ENCODE measurements at places on chromosomes 7 and 10.

DNA sequence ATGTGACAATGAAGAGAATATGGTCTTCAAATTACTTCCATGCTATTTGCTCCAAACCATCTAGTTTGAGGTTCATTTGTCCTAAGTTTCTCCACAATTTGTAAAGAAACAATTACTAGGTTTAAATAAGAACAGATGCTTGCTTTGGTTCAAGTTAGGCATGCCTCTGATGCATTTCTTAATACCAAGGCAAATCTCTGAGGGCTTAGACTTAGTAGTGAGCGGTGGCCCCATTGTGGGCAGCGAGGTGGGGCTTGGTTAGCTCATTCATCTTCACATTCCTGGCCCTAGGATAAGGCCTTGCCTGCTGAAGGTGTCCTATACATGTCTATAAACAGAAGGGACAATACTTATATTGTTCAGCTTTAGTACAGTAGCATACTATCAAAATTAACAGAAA is 52.4 kb upstream of the RHEB start:
- peak; percentile 45 for DNase-seq

- DNase-seq, result no peak
These were observed 265.3 kb upstream of the LRGUK start for GRCh38 chr7:133861876-133862275.

DNA sequence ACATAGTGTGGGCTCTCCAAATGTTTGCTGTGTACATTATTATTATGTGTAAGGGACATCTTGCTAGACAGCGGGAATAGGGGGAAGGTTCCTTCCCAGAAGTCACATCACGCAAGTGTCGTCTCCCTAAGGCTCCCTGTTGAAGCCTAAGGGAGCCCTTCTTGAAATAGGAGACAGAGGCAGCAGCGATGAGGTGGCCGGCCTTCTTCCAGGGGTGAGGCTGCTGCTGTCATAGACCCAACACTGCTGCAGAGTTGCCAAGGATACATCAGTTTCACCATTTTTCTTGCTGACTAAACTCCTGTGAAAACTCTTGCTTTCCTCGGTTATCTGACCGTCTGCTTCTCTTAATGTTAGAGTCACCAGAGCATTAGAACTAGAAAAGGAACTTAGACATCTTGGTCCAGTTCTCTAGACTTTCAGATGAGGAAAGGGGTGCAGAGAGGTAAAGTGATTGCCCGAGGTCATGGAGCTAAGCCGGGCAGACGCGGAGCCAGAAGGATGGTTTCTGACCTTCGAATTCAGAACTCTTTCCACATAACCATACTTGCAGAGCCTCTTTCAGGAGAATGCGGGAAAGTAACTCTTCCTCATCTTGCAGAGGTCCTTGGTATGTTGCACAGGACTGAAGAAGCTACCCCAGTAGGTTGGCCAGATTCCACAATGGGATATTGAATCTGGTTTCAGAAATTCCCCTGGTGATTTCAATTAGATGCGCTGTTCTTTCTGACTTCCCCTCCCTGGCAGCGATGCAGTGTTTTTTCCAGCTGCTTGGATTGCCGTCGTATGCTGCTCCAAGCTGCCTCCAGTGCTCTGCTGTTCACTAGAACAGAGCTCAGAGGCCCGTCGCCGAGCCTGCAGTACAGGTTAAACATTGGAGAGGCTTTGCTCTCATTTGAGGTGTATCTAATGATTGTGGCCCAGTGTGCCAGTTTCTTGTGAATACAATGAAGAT is 217.1 kb downstream of the CAMK1D start:
- DNase-seq, result no peak

DNA sequence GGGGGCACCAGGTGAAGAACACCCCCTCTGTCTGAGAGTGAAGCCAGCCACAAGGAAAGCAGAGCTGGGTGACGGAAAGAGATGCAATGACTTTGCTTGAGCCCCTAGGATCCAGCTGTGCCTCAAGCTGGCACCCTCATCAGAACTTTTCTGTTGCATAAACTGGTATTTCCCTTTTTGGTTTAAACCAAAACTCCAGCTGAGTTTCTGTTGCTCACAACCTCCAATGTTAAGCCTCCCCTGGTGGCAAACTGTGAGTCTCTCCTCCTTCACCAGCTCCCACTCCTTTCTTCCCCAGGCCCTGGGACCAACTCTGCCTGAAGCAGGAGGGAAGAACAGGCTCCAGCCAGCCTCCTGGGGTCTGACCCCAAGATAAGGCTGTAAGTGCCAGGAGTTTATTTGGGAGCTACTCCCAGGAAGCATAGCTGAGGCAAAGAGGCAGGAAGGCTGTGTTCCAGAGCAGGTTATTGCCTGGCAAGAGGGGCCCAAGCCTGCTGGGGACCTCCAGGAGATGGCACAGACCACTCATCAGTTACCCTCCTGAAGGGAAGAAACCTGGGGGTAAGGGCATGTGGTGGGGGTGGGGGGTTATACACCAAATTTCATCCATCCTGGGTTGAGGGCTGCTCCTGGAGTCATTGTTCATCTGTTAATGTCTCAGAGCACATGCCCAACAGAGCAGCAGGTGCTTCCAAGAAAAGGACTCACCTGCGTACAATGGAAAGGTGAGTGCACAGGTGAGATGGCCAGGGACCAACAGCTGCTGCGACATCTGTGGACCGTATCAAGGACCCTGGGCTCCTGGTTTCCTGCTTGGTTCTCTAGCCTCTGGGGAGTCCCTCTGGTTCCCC is 73.3 kb upstream of the NANOS1 start:
- DNase-seq, result no peak

DNA sequence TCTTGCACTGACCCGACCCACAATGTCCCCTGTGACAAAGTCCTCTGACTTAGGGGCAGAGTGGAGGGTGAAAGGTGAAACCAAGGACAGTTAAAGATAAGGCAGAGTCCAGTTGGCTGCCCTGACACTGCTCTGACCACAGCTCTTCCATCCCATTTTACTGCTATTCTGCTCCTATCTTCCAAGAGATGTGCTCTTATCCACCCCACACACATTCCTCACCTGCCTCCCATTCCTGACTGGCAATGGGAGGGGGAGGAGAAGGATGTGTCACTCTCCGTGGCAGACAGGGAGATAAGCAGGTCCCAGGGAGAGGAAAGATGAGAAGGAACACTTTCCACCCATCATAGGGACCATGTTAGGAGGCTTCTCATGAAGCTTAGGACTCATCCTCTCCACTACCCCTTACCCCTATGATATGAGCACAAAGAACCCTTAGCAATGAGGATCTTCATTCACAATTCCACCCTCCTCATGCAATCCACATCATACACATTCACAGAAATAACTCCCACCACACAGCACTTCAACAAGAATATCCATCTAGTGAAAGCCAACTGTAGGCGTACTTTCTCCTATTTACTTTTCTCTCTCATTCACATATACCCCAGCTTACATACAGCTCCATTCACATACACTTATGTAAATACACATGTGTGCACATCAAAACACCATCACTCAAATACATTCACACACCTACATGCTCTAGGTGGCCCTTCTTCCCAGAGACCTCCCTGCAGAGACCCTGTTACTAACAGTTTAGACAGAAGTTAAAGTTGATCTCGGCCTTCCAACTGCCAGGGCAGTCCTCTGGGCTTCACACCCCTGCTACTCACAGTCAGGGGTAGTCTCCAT is 6.6 kb downstream of the SYNPO2L start:
- no peak for DNase-seq

DNA sequence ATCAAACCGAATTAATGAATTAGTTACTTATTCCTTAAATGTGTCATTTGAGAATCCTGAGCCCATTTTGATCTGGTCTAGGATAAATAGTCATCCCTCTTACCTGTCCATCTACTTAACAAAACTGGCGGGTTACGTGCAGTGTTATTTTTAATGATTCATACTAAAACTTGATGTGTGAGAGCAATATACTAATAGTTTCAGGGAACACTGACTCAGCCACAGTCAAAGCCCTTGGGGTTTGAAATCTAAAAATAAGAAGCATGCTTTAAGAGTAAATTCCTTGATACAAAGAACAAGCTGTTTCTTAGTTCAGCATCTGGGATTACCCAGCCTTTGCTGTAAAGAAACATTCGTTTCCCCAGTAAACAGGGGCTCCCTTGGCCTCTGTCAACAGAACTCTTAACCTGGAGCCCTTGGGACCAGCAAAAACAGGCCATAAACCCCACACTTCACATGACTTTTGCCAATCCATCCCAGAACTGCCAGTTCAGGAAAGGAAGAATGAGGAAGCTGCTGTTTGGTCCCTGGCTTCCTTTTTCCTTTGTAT is 370.6 kb upstream of the IGFBP3 start:
- no peak for DNase-seq

DNA sequence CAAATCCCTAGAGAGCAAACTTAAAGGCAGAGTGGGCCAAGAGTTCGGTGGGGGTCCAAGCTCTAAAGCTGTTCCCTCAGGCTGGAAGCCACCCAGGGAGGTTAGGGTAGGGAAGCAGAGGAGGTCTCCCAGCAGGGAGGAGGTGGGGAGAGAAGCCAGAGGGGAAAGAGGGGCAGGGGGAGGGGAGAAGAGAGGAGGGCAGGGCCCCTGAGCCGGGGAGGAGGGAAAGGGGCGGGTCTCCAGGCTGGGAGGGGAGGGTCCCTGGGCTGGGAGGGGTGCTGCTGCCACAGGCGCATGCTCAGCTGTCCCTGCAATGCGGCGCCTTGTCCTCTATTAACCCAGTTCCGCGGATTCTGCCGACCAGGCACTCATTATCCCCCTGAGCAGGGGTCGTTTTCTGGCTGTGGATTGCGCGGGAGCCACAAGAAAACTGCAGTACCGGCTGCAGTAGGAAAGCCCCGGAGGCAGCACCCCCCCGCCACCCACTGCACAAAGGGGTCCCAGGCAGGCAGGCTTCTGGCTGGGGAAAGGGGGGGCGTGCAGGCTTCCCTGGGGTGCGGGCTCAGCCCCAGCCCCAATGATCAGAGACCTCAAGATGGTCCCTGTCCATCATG is 49.3 kb downstream of the CAMK2B start:
- DNase-seq, result peak; percentile 95

DNA sequence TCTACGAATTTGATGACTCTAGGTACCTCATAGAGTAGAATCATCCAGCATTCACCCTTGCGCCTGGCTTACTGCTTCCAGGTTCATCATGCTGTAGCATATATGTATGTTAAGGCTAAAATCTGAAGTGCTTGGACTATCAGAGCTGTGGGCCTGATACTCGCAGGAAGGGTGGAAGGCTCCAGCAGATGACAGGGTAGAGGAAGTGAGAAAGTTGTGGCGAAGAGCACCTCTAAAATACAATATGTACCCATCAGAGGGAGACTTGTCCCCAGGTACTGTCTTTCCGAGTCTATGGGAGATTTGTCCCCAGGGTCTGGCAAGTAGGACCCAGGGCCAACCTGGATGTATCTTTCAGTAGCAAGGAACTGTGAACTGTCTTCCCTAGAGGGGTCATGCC is 48.1 kb upstream of the PLEKHA1 start:
- DNase-seq, result no peak

GRCh38 chr10:61890881-61891409 is 10.6 kb upstream of the ARID5B start:
- DNase-seq, result no peak

DNA sequence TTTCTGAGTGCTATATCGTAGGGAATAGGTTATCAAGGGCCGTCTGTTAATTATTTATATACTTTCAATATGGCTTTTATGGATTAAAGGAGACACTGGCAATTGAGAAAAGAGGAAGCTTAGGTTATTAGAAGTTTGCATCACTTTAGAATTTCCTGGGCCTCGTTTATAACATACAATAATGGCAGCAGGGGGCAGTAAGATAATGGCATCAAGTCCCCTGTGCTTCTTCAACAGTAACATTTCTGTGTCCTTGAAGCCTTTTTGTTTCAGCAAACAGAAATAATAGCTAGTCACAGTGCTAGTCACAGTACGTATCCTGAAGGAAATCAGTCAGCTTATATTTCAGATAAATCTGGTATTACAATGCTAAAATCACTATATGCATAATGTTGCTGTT is 41.9 kb downstream of the SPAM1 start:
- DNase-seq, result peak; percentile 27

- no peak for DNase-seq
These were observed 7.1 kb downstream of the DNAJC9 start for GRCh38 chr10:73239908-73240307.

- no peak for DNase-seq
These were observed 52.0 kb downstream of the JAKMIP3 start for GRCh38 chr10:132117636-132118190.

- DNase-seq, result no peak
These were observed 140.1 kb downstream of the ITGA8 start for GRCh38 chr10:15579605-15580004.

- no peak for DNase-seq
These were observed 6.3 kb downstream of the ABCC2 start for GRCh38 chr10:99788598-99789256.

GRCh38 chr7:71716690-71717089 is 584.7 kb downstream of the GALNT17 start:
- DNase-seq, result no peak

- no peak for DNase-seq
These were observed 12.1 kb downstream of the GIMAP6 start for GRCh38 chr7:150620061-150620460.

DNA sequence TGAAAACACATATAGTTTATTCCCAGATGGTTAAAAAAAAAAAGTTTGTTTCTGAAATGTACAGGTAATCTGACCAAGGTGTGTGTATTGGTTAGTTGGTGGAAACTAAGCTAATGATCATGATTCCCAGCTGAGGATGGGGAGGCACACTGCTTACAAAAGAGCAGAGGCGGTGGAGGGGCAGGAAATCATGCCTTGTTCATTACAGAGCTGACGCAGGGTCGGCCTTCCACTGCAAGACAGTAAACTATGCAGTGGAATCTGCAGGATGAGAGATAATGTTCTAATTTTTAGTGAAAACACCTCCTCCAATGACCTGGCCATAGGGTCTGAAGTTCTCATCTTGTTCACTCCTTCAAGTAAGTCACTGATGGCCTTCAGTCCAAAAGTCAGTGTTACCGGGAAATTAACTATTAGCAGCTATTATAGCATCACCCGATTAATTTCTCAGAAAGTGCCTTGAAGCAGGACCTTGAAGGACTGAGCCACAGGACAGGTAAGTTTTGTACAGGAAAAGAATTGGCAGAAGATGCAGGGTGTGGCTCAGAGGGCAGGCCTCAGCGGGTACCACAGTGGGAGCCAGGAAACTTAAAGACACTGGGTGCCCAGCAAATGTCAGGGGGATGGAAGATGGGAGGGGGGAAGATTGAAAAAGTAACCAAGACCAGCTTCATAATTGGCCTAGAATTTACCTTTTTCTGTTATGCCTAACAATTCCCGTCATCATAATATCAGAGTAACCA is 36.0 kb downstream of the MYOF start:
- DNase-seq, result no peak

- DNase-seq, result peak; percentile 77
These were observed 742 bp downstream of the LMBR1 start for GRCh38 chr7:156892081-156892800.

DNA sequence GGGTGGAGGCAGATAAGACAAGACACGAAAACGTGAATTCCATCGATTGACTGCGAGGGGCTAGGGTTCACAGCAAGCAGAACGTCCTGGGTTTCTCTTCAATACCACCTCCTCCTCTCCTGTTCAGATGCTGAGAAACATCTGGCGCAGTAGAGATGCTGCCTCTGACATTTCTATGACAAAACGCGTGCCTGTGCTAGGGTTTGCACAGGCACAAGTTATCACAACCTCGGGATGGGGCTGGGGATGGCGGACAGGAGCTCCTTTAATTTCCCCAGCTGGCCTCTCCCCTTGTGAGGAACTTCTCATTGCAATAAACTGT is 99.8 kb upstream of the SVIL start:
- DNase-seq, result no peak

- no peak for DNase-seq
These were observed 107.0 kb downstream of the CPXM2 start for GRCh38 chr10:123784646-123785045.

Measured in WERI-Rb-1 (cell line).